NCI-H69 (cell line): ENCODE measurements at places on chromosomes 7 and 10.
A peak's percentile ranks its signal among the peaks of the same experiment; 100 is the strongest.

- no peak for DNase-seq
Measured at GRCh38 chr7:74063646-74064045, 20.0 kb upstream of the LIMK1 start.

GRCh38 chr7:73429215-73429614 is 4.4 kb upstream of the FZD9 start:
- DNase-seq: peak; percentile 97

DNA sequence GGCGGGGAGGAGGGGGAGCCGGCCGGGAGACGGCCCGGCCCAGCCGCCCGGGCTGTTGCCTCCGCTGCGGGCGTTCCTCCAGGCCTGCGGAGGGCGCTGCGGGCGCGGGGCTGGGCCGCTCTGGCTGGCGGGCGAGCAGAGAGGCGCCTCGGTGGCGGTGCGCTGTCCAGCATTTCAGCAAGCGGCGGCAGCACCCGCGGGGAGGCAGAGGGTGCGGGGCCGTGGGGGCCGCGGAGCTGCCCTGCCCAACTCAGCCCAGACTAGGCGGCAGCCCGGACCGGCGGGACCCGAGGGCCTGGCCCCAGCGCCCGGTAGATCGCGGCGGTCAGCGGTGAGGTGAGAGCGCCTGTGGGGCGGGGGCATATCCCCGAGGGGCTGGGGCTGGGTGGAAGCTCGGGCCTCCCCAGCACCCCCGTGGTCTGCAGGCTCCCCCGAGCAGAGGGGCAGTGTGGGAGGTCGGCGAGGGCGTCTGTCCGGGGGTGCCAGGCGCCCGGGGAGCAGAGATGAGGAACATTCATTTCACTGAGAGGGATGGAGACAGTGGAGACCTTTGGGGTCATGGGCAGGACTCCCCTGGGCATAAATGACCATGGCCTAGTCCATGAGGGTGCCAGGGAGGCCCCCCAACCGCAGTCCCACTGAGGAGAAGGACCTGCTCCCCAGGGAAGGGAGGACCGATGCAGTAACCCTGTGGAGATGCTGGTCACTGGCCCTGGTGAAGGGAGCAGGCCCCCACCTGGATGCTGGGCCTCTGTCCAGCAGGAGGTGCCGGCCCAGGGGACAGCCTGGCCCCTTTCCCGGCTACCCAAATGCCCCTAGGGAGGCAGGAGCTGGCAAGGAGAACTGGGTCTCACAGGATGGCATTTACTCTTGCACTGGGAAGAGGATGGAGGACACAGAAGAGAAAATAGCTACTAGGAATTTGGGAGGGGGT is at the start of gene SRRM3:
TSS of gene SRRM3 (plus strand) at position 165 of the 934 bp plus-strand sequence. CDS start 33,171 bp downstream, outside the sequence.
- DNase-seq: peak; percentile 93

DNA sequence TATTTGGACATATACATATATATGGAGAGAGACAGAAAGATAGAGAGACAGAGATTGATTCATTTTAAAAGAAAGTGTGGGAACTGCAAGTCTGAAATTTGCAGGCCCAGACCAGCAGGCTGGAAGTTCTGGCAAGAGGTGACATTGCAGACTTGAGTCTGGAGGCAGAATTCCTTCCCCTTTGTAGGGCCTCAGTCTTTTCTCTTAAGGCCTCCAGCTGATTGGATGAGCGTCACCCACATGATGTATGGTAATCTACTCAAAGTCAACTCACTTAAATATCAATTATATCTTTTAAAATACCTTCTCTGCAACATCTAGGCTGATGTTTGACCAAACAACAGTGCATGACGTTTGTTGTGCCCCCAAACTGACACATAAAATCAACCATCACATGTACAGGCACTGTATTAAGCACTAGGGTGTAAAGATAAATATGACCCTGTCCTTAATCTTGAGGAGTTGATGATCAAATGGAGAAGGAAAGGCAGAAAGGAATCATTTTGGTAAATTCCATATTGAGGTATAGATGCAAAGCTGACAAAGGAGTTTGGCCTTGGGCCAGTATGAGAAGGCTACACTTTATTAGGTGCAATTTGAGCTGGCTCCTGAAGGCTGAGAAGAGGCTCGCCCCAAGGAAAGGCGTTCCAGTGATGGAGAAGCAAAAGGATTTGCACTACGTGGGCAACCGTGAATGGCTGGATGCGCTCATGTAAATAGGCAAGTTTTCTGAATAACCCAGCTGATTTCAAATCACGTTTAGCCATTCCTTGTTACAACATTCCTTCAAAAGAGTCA is 52.6 kb downstream of the BPGM start:
- DNase-seq: peak; percentile 8

GRCh38 chr10:114499630-114500190 is 95.4 kb upstream of the AFAP1L2 start:
- peak; percentile 65 for DNase-seq

DNA sequence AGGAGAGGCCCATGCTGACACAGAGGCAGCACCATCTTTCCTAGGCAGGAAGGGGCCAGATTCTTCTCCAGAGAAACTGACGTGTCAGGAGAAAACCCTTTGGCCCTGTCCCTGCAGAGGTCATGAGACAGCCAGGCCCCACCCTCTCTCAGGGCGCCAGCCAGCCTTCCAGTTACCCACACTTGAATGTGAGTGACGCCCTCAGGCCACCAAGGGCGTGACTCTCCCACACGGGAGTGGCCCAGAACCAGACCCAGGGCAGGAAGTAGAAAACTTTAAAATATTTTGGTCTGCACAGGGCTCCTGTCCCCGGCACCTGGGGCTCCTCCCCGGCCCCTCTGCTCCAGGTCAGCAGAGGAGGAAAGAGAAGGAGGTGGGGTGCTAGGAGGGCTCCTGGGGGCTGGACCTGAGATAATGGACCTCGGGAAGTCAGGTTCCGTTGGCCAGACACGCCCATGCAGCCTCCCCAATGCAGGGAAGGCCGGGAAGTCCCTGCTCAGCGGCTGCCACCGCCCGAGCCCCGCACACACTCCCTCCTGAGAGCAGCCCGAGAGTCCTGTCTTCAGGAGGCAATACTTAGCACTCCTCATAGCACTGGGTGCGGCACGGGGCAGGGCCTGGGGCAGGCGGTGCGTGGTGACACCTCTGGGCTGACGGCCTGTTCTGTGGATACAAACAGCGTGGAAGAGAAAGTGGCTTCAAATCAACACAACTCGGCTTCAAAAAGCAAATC is 67.0 kb upstream of the CFAP46 start:
- no peak for DNase-seq

DNA sequence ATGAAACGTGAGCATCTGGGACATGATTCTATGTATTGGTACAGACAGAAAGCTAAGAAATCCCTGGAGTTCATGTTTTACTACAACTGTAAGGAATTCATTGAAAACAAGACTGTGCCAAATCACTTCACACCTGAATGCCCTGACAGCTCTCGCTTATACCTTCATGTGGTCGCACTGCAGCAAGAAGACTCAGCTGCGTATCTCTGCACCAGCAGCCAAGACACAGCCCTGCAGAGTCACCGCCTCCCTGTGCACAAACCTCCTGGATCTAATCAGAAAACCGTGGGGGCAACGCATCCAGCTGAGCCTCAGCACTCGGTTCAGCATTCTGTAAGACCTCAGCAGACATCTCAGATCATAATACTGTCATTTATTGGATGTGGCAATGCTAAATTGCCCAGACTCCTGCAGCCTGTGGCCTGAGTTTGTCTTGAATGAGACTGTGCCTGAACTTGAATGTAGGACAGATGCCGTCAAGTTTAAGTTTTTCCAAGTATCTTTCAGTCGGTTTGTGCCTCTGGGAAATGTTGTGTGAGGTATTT is 41.5 kb upstream of the PRSS58 start:
- DNase-seq: no peak

DNA sequence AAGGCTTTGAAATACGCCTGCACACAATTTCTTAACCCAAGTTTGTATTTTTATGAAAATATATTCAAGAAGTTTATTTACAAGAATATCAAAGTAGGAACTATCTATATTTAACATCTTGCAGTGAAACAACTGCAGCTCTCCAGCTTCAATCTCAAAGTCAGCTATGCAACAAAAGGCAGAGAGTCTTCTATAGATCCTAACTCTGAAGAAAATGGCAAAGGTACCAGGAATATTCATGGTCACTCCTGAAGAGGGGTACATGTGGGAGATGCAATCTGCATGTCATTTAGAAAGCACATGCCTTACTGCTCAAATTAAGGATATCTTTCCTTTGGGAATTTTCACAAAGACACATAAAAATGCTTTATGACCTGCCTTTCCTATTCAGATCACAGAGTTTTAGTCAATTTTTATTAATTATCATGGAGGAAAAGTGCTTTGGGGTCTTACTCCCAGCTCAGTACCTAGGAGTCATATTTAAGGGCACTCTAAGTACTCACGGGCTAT is 1.5 kb downstream of the ANK3 start:
- peak; percentile 18 for DNase-seq

GRCh38 chr7:155467846-155468784 is 10.2 kb downstream of the EN2 start:
- DNase-seq: peak; percentile 36

GRCh38 chr7:101126651-101127459 is at the start of gene SERPINE1:
Gene SERPINE1, plus strand, starts transcription at chr7:101127104. Its CDS starts 1,290 bp downstream, at chr7:101128394.
- DNase-seq: peak; percentile 69

DNA sequence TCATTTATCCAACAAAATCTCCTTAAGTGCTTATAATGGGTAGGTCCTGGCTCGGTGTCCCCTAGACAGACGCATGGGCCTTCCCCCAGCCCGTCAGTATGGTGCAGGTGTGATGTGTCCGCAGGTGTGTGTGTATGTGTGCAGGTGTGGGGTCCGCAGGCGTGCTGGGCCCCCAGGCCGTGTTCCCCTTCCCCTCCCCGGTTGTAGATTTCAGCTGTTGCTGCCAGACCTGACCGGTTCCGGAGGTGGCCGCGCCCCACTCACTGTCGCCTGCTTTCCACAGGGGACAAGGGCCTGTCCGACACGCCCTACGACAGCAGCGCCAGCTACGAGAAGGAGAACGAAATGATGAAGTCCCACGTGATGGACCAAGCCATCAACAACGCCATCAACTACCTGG is 50.5 kb downstream of the FIGNL1 start:
- DNase-seq: no peak

DNA sequence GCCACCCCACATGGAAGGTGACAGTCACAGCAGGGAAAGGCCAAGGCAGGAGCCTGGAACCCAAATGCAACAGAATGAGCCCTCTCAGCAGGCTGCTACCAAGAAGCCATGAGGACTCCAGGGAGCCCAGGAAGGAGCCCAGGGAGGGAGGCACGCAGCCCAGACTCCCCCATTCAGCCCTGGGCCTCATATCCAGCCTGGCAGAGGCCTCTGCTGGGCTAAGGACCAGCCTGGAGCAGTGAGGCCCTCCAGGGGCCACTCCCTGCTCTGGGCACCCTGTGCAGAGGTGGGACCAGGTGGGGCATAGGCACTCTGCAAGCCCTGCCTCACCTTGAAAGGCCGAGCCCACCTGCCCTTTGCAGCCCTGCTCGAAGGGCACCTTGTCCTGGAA is 25.8 kb upstream of the ZNF488 start:
- DNase-seq: no peak

GRCh38 chr7:124155432-124156022 is 122.7 kb upstream of the TMEM229A start:
- peak; percentile 71 for DNase-seq

- DNase-seq: peak; percentile 34
Measured at GRCh38 chr10:88194961-88195367, 331.5 kb downstream of the PTEN start.

DNA sequence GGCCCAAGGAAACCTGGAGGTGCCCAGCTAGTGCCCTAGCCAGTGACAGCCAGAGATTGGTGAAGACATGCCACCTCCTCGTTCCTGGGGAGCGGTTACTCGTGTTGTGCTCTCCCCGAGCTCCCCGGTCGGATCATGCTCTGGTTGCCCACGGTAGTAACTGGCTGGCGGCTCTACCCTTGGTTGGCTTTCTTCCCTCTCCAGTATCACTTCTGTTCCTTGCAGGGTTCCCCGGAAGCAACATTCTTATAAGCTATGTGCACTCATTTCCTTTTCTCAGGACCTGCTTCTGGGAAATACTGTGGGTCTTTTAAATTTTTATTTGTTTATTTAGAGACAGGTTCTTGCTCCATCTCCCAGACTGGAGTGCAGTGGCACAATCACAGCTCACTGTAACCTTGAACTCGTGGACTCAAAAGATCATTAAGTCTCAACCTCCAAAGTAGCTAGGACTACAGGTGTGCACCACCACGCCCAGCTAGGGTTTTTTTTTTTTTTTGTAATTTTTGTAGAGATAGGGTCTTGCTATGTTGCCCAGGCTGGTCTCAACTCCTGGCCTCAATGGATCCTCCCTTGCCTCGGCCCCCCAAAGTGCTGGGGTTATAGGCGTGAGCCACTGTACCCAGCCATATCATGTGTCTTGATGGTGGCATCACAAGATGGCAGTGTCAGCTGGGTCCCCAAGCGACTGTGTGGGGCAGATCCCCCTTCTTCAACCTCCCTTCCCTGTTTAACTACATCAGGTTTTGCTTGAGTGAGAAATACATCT is 6.9 kb upstream of the CALHM1 start:
- DNase-seq: no peak

DNA sequence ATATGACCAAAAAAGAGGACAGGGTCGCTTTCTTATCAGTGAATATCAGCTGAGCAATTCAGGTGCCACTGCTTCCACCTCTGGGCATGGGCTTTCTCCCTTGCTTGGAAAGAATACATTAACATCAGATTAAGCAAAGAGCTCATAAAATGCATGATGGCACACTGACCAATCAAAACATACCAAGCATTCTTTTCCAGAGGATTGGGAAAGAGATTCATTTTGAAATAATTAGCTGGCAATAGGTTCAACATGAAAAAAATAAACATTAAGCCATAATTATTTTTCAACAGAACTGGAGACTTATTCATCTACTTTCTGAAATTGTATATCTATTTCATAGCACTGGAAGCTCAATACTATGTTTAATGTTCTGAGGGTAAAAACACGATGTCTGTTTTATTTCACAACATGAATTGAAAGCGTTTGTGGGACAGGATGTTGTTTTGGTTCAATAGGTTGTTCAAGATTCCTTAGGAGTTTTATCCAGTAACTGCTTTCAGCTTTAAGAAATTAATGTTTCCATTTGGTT is 53.2 kb downstream of the TFAM start:
- no peak for DNase-seq

GRCh38 chr10:28951484-28951883 is 274.2 kb downstream of the BAMBI start:
- no peak for DNase-seq

- peak; percentile 66 for DNase-seq
Measured at GRCh38 chr7:16889851-16890415, 8.2 kb upstream of the AGR3 start.

DNA sequence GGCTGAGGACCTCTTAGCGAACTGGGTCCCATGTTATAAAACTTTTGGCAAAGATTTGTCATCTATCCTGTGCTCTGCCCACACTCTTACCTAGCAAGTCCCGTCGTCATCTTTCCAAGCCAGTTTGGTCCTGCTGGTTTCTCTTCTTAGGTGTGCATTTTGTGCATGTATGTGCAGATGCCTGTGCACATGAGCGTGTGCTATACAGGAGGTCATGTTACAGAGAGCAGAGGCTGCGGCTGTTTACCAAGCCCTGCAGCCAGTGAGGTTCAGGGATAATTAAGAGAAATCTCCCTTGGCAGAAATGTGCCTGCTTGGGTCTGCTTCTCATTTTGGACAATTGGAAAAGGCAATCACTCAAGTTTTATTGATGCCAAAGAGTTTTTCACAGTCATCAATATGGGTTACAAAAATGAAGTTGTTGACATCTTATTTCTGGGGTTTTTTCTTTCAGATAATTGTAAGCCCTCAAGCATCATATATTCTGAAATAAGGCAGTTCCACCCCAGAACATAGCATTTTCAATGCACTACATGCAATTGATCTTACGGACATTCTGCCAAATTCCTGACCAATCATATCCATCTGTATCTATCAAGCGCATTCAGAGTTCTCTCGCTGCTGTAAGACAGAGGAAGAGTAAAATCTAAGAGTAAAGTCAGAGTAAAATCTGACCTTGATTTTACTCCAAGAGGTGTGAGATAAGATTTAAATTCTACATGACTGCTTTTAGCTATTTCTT is 361.4 kb upstream of the ZNF32 start:
- no peak for DNase-seq

GRCh38 chr10:78292982-78293865 is 259.6 kb downstream of the RPS24 start:
- no peak for DNase-seq
